HAP-1 (cell line): ENCODE measurements at places on chromosomes 5 and 9.

DNA sequence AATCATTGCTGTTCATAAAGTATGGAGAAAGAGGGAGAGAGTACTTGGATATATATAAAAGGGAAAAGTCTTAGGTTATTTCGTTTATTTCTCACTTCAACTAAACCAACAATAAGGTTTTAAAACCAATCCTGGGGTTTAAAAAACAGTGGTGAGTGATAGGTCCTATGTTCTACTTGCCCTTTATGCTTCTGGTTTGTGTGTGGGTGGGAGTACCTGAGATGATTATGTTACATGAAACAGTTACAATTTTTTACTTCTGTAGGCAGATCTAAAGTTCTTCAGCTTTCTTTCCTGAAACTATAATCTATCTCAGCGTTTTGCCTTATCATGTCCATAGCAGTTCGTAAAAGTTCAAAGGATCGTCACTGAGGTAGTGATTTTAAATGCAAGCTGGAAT lies 49.2 kb downstream of the STX17 start:
- no peak for DNase-seq

DNA sequence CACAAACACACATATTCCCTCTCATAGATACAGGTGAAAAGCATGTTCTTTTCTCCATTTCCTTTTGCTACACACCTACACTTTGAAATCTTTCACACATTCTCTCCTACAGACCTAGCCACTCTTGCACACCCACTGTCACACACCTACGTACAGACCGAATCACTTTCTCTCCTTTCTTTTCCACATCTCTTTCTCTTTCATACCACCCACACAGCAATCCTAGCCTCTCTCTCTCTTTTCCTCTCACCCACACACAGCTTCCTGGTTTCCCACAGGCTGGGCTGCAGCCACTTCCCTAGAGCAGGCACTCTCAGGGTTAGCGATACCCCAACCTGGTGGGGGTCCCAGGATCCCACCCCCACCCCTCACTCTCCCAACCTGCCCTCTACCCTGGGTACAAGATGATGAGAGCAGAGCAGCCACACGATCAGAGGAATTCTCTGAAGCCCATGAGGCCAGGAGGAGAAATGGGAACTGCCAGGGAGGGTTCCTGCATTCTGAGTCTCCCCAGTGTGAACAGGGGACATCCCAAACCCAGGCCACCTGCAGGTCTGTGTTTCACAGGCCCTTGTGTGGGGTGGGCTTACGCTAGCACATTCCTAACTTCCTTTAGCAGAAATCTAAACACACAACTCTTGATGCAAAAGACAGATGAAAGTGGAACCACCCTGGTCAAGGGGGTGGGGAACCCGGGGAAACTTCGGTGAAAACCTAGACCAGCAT lies 17.1 kb upstream of the SYNPO start:
- no peak for DNase-seq

DNA sequence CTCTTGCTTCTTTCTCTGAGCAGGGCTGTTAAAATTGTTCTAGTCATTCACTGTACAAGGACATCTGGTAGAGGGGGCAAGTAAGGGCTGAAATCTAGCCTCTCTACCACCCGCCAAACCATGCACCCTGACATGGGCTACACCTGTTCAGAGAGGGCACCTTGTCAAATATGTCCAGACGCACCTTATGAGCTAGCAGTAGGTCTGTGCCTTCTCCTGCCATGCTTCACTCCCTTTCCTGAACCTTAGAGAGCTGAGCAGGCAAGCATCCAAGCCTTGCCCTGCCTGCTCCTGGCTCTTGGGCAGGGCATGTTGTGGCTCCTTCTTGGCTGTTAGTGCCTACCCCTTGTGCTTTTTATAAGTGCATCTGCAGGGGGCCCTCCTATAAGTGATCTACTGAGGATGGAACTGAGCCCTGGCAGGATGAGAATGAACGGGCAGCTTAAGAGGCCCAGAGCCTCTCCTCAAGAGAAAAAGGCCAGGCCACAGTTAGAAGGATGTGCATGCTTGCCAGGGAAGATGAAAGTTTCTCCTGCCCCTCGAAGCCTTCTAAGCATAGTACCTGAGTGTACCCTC lies 3.8 kb upstream of the NEUROG1 start:
- no peak for DNase-seq

DNA sequence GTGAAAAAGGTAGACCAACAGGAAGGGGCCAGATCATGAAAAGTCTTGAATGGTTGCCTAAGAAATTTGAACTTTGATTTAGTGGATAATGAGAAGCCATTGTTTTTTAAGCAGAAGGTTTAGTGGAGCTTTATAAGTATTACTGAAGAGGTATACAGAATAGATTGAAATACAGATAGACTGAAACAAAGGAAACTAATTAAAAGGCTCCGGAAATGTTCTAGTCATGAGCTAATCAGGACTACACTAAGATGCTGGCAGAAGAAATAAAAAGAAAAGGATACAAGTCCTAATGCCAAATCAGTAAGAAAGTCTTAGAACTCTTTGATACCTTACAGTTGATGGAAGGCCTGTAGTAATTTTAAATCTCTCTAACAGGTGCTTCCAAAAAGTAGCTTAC lies 45.7 kb upstream of the RFX3 start:
- DNase-seq, result no peak

DNA sequence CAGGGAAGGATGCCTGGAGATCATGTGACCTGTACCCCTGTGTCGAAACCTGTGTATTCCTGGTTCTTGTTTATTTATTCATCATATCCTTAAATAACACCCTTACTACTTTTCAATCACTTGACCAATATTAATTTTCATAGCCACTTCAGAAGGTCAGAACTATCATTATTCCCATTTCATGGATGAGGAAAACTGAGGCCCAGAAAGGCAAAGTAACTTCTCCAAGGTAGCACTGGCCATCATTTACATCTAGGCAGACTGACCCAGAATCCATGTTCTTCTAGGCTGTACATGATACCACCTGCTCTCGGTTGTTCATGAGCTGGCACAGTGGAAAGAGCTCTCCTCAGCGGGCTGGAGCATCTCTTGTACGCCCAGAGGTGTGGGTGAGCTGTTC lies 49.4 kb downstream of the KCNIP1 start:
- DNase-seq, result no peak

- no peak for DNase-seq
Observed at GRCh38 chr5:150034662-150035061, 34.1 kb downstream of the HMGXB3 start.

- no peak for DNase-seq
Observed at GRCh38 chr5:10507575-10508096, 56.2 kb upstream of the ANKRD33B start.

DNA sequence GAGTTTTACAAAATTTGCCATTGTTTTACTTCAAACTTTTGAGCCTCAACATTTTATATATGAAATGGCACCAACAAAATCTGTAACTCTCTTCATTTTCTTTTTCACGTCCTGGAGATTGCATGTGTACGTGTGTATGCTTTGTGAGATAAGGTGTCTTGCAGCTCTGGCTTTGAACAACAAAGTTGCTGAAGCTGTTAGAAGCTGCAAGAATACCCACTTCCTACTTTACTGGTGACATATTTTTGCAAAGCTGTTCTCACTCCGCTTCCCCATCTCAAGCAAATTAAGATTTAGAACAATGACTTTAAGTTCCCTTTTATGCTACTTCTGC lies 41.8 kb downstream of the FYB1 start:
- DNase-seq, result no peak

DNA sequence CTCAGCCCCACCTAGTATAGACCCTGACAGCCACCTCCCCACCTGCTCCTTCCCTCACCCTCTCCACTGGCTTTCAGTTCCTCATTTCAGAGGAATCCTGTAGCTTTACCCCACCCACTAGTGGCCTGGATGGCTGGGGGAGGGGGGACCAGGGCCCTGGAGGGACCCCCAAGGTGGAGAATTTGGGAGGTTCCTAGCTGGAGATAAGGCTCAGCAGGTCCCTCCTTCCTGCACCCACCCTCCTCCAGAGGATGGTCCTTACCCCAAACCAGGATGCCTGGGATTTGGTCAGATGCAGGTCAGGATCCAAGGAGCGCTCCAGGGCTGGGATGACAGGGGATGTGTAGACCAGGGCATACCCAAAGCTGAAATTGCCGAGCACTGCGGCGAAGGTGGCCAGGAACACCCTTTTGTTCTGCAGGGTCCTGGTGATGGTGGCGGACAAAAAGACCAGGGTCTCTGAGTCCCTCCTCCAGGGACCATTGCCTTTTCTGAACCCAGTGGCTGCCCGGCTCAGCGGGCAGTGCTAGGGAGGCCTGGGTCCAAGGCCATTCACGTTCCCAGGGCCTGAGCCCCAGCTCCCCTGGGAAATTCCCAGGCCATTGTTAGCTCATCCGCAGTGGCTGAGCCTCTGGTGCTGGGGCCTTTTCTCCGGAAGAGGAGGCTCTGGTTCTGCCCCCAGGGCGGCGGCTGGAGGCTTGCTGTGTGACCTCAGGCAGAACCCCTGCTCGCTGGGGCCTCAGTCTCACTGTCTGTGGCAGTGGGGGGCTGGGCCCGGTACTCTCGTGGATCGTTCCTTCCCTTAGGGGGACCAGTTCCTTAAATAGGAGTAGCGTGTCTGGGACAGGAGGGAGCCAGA lies 678 bp downstream of the SLC2A6 start:
- peak; percentile 73 for DNase-seq

GRCh38 chr5:148620091-148620490 lies 34.2 kb downstream of the HTR4 start:
- no peak for DNase-seq

DNA sequence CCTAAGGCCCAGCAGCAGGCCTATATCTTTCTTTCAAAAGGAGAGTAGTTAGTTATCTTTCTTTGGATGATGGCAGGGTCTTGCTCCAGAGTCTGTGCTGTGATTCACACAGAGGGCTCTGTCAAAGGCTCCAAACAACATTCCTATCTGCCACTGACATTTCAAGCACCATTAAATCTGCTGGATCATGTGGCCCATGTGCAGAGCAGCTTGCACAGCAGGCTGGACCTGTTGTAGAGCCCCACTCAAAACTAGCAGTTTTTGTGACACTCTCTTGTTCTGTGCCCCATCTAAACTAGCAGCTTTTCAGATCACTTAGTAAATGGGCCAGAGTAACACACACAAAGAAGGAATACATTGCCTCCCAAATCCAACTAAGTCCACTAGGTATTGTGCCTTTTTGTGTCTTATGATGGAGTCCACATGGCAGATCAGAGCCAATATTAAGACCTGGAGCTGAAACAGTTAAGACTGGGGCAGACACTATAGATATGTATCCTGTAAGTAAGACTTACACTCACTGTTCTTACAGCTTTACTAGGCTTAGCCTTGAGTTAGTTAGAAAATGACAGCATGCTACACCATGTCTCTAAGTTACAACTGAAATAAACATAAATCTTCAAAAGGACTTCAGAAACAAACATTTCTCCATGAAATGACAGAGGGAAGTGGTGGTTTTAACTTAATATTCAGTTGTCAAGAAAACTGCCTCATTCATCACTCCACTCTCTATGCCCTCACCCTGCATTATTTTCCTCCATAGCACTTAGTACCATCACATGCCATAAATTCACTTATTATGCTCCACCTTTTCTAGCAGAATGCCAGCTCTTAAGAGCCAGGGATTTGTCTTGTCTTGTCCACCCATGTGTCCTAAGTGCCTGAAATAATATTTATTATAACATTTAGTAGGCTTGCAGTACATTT lies 400.9 kb downstream of the RAB3C start:
- no peak for DNase-seq

DNA sequence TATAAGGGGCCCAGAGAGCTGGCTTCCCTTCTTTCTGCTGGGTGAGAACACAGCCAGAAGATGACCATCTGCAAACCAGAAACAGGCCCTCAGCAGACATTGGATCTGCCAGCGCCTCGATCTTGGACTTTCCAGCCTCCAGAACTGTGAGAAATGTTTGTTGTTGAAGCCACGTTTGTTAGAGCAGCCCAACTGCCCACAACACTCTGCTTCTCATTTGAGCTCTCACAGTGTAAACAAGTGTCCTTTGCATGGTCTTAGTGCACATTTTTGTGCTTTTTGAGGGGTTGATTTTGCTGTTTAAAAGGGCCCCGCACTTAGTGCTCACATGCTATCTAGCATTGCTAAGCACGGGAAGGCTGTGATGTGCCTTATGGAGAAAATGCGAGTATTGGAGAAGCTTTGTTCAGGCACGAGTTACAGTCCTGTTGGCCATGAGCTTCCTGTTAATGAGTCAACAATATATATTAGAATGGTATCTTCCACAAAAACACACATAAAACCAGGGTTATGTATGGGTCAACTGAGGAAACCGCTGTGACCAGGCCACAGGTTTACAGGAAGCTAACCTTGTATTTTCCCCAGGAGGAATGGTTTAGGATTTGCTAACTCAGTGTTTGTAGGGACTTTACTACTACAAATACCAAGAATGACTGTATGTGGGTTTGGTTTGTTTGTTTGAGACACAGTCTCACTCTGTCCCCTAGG lies 11.9 kb downstream of the CMBL start:
- DNase-seq, result no peak

- DNase-seq, result no peak
Observed at GRCh38 chr5:174425964-174426290, 298.5 kb upstream of the MSX2 start.

DNA sequence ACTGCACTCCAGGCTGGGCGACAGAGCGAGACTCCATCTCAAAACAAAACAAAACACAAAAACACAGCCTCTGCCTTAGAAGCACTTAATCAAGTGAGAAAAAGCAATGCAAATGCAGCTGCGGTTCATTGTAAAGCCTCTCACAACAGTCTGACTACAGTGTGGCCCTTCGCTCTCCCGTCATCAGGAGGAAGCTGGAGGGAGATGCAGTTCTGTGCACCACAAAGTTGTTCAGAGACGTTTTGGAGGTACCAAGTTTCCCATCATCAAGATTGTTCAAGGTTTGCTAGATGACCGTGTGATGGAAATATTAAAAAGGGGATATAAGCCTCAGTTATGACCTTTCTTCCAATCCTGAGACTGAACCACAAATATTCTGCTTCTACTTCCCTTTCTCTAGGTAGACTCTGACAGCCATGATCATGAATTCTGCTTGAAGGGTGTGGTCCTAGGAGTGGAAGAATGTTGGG lies 40.9 kb downstream of the SEC61B start:
- DNase-seq, result no peak

GRCh38 chr5:151795426-151795825 lies 23.7 kb downstream of the G3BP1 start:
- DNase-seq, result no peak

DNA sequence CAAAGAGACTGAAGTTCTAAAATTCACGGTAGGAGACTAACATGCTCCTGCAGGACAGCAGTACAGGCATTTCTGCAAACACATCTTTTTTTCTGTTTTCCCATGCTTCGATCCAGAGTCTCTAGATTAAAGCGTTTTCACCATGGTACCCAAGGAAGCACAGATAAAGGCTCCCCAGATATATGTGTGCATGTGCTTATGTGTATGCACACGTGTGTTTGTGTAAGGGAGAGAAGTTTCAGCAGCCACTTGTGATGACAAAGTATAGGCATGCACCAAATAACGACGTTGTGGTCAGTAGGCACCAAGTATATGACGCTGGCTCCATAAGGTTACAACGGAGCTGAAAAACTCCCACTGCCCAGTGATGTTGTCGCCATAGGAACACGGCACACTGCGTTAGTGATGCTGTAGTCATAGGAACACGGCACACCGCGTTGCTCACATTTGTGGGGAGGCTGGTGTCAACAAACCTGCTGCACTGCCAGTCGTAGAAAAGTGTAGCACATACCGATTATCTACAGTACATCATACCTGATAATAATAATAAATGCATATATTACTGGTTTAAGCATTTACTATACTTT lies 21.7 kb downstream of the MED10 start:
- no peak for DNase-seq

GRCh38 chr9:136645352-136645902 lies 17.3 kb upstream of the EGFL7 start:
- DNase-seq, result no peak

- no peak for DNase-seq
Observed at GRCh38 chr5:157259699-157260098, 6.2 kb upstream of the CYFIP2 start.

- peak; percentile 50 for DNase-seq
Observed at GRCh38 chr5:107670932-107671741, at the start of gene EFNA5. EFNA5 (minus strand) TSS chr5:107670937.
